ENCODE measurements at places on chromosomes 5 and 9.

DNA sequence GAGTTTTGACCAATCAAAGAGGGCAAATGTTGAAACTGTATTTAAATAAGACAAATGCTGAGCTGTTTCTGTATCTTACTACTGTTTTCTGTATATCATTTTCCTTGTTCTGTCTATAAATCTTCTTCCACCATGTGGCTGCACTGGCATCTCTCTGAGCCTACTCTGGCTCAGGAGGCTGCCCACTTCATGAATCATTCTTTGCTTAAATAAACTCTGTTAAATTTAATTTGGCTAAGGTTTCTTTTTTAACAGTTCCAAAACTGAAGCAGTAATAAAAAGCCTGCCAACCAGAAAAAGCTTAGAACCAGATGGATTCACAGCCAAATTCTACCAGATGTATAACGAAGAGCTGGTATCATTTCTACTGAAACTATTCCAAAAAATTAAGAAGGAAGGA, 40.2 kb upstream of the TAS2R1 start:
- DNase-seq: no peak

DNA sequence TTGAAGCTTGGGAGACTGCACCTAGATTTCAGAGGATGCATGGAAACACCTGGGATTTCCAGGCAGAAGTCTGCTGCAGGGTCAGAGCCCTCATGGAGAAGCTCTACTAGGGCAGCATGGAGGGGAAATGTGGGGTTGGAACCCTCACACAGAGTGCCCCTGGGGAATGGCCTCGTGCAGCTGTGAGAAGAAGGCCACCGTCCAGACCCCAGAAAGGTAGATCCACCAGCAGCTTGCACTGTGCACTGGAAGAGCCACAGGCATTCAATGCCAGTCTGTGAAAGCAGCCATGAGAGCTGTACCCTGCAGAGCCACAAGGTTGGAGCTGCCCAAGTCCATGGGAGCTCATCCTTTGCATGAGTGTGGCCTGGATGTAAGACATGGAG, 285.3 kb upstream of the FAM174A start:
- DNase-seq: no peak

DNA sequence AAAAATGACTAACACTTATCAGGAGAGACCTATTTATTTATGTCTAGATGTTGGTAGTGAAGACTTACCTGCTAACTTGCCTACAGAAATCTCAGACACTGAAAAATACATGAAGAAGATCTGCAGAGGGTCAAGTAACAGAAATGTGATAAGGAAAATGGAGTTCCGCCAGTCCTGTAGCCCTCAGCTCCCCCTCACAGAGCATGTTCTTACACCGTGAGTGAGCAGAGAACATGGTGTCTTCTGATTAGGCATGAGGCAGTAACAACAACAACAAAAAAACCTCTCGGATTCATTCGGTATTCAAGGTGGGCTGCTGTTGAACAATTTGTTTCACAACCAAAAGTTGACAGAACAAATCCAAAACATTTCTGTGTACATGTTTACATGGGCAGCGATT, 162.0 kb upstream of the SNX2 start:
- DNase-seq: no peak

DNA sequence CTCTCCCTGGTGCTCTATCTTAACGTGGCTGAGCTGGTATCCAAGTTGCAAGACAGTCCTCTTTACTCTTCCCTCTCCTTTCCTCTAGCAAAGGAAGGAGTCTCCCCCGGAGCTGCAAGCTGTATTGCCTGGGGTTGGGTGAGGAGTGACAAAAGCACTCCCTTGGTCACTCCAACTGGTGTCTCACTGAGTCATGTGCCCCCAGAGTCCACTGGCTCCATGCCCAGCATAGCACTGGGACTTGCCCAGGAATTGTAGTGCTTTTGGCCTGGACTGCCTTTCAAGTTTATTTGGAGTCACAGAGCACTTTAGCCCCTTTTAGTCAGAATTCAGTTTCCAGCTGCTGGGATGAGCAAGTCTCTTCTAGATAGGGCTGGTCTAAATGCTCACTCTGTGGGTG, 82.6 kb upstream of the FST start:
- no peak for DNase-seq

- no peak for DNase-seq
Measured at GRCh38 chr5:68707575-68707974, 386.2 kb upstream of the SLC30A5 start.

GRCh38 chr5:135193213-135194125, 159.4 kb upstream of the PITX1 start:
- DNase-seq: no peak

- DNase-seq: no peak
Measured at GRCh38 chr5:110803467-110804326, 64.9 kb downstream of the SLC25A46 start.

DNA sequence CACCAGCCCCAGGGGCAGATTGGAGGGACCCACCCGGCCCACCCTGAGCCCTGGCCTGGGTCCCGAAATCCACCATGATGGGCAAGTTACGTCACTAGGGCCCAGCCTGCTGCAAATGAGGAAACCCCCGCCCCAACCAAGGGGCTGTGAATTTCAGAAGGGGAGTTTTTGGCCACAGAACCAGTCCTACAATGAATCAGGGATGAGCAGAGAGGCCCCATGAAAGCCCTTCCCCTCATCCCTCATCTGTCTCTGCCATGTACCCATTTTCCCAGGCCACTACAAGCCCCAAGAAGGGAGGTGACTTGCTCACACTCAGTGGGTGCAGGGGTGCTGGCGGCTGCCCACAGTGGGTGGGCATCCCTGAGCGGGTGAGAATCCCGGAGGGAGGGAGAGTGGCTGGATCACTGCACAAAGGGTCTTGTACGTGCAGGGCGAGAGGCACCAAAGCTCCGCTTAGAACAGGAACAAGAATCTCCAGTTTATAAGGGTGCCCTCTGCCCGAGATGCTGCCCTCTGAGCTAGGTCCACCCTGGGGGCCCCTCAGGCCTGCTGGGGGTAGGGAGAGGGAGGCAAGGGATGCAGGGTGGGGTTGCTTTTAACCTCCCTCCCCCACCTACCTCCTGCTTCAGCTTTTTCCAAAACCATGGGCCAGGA, 10.4 kb upstream of the TCF7 start:
- no peak for DNase-seq

Measured in cortex of kidney (tissue), 1 donor.